ENCODE measurements at places on chromosomes 7 and 10. TPM values are rescaled to one million over a fixed set of nuclear protein-coding genes. Genes with fewer than 3 reads are reported as not detected.
A peak's percentile ranks its signal among the peaks of the same experiment; 100 is the strongest.

The MMP21 gene
- 0.08 TPM for total RNA-seq

The NKX2-3 gene
- 0.12 TPM for total RNA-seq

The OPN1SW gene
- not detected for total RNA-seq

The SEMA3A gene
- 0.56 TPM for total RNA-seq

The KLF14 gene
- not detected for total RNA-seq

The CRTAC1 gene
- 1.5 TPM for total RNA-seq

- ATAC-seq: no peak
These were observed 695.6 kb upstream of the IGFBP3 start for GRCh38 chr7:46616636-46617035.

DNA sequence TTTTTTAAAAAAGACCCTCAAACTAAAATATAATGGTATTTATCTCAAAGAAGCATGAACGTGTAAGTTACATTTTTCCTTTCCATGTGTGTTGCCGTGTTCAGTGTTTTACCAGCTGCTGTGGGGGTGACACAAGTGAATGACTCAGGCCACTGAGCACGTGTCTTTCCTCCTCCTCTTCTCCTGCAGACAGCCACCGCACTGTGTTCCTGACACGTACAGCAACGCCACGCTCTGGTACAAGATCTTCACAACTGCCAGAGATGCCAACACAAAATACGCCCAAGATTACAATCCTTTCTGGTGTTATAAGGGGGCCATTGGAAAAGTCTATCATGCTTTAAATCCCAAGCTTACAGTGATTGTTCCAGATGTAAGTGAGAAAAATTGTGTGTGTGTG lies 29.7 kb downstream of the TMEM248 start:
- ATAC-seq: no peak

GRCh38 chr7:48398191-48398590 lies 226.9 kb downstream of the ABCA13 start:
- no peak for ATAC-seq

GRCh38 chr7:58087536-58088190 lies 637.7 kb downstream of the ZNF716 start:
- no peak for ATAC-seq

GRCh38 chr10:133158437-133158755 lies 1.6 kb upstream of the KNDC1 start:
- no peak for ATAC-seq

DNA sequence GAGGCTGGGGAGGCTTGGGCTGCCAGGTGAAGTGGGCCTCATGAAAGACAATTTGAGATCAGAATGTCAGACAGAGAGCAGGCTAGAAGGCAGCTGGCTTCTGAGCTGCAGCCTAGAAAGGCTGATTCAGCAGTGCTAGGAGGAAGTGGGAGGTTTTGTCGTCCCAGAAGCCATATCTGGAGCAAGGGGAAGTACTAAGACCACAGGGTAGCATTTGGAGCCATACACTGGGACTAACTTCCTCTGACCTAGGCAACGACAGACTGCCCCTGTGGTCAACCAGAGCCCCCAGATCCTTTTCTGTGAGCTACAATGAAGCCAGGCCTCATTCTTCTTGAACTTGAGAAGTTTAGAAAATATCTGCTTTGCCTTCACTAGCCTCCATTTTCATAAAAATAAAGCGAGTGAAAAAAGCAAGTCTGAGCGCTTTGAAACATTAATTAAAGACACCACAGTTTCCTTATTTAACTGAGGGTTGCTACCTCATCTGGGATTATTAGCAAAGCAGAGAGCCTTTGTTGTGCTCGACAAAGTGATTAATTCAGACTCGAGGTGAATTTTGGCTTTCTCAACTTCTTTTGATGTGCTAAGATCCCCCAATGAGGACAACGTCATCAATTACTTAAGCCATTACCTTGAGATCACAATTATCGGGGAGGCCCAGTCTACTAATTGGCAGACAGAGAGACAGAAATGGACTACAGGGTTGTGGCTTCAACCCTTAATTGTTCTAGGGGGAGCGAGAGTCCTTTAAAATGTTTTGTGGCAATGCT lies 26.6 kb downstream of the TBXAS1 start:
- peak; percentile 35 for ATAC-seq

- no peak for ATAC-seq
These were observed 37.3 kb downstream of the PAX2 start for GRCh38 chr10:100782461-100783244.

DNA sequence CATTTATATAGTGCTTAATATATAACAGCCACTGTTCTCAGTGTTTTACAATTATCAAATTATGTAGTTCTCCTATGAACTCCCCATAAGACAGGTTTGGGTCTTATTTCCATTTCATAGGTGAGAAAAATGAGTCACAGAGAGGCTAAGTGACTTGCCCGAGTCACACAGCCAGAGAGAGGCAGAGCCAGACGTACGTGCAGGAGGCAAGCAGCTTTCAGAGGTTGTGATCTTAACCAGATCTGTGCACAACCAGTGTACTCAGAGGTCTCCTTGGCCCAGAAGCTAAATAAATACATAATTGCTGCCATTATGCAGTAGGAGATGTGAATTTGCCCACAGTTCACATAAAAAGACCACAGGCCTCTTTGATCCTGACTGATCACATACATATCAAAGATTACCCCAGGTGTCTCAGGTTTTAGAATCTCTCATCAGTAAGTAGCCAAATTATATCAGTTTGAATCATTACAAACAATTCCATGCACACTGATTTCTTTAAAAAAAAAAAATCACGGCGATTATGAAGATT lies 304.7 kb upstream of the AOAH start:
- ATAC-seq: no peak

GRCh38 chr10:30057894-30058556 lies 1.4 kb downstream of the JCAD start:
- no peak for ATAC-seq

DNA sequence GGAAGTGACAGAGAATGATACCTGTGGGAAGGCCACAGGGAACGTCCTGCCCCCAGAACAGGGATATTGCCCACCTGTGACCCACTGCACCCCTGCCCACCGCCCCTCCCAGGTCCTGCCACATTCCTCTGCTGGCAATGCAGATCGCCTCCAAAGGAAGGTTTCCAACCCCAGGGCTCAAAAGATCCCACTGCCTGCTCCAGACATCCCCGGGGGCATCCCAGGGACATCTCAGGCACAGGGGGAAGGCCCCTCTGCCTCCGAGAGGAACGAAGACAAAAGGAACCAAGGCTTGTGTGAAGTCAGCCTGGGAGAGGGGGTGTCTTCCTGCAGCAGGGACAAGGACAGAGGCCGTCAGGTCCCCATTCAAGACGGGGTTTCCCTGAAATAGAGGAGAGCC lies 28.5 kb downstream of the NUDT1 start:
- ATAC-seq: no peak

- no peak for ATAC-seq
These were observed 29.0 kb downstream of the CUL1 start for GRCh38 chr7:148727501-148728278.

DNA sequence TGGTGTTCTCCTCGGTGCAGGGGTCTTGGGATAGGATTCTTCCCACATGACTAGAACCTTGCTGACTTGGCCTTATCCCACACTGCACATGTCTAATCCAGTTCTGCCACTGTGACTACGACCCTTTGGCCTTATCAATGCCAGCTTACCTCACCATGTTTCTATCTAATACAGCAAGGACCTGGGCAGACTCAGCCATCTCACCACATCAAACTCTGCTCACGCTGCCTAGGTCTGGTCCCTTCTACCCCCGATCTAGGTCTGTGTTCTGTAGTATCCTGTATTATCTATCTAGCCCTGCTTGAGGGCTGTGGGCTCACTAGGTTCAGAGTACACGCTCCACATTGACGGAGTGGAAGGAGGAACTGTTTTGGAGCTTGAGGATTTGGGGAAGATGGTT lies 282.4 kb downstream of the HPSE2 start:
- ATAC-seq: no peak

DNA sequence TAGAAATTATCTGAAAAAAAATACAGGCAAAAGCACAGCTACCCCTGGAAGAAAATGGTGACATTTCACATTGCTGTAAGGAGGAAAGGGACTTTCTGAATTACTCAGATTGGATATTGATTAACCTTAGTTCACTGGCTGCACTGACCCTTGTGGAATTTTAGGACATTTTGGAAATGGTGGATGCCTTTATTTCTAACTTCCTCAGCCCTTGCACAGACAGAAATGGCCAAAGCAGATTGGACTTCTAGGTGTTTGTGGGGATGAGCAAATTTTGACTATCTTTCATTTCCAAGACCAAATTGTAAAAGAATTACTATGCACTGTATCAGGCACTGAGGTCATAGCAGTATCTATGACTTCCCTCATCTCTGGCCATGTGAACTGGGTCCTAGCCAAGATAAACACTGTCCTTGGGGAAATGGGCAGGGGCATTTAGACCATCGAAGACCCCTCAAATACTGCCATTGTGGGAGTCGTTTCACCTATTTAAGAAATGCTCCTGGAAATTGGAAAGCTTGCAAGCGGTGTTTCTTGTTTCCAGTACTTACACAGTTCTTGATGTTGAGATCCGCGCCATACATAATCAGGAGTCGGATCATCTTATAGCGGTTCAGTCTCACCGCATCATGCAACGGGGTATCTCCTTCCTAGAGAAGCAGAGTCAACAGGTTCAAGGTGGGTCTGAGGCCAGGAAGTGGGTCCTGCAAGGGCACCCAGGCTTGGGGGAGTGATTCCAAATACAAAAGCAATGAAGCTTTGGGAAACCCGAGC lies 5.7 kb downstream of the ANKRD1 start:
- ATAC-seq: no peak

DNA sequence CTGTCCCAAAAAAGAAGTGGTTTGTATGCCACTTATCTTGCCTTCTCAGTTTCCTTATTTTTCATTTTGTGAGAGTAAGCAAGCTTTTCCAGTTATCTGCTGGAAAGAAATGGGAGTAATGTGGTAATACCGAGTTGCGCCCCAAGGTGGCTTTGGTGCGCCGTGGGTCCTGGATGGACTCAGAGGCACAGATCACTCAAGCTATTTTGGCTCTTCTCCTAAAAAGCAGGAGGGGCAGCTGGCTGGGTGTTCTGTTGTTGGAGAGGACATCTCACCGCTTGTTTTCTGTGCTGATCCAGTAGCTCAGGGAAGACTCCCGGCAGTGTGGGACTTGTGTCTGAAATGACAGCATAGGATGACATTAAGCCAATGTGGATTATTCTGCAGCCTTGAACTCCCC lies 16.4 kb downstream of the PRKRIP1 start:
- peak; percentile 41 for ATAC-seq

DNA sequence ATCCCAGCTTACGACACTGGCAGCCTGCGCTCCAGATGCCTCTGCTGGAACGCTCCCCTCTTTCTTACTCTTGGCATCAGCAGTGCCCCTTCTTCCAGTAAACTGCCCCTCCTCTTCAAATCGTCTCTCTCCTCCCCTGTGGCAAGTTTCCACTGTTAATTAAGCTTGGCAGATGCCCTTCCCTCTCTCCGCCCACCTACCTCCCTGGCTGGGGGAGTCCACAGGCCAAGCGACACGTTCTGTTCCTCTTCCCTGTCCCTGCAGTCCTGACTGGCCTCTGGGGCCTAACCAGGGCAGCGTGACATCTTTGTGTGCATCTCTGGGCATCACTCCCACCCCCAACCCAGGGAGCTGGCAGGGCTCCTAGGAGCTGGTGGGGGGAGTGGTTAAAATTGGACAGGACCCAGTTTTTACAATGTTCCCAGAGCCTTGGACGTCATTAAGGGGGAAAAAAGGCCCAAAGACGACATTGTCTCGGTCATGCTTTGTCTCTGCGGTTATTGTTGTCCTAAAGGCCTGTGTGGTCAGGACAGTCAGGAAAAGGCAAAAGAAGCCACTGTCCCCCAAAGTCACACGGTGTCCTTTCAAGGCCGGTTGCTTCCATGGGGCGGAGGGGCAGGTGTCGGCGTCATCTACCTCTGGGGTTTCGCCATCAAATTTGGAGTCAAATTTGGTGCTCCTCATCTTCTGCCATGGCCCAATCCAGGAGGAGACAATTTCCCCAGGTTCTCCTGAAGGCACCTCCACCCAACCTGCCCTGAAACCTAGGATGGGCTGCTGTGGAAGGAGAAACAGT lies 54.2 kb downstream of the DLG5 start:
- ATAC-seq: no peak

DNA sequence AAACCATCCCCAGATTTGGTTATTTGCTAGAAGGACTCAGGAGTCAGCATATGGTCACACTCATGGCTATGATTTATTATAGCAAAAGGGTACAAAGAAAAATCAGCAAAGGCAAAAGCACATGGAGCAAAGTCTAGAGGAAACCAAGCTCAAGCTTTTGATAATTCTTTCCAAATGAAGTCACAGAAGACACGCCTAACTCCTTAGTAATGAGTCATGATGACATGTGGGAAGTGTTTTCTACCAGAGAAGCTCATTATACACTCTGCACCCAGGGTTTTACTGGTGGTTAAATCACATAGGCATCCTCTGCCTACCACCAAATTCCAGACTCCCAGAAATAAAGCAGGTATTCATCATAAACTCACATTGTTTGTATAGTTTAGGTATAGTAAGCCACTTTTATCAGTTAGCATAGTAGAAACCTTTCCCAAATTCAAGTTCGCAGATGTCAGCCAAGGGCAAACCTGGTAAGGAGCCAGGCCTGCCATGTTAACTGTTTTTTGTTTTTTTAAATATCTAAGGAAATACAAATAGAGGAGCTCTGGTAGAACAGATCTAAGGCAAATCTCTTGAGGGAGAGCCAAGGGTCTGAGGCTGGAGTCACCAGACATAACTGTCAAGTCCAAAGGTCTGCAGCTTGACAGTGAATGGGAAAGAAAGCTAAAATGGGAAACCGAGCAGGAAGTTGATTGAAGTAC lies 15.4 kb upstream of the HIBADH start:
- ATAC-seq: peak; percentile 96

DNA sequence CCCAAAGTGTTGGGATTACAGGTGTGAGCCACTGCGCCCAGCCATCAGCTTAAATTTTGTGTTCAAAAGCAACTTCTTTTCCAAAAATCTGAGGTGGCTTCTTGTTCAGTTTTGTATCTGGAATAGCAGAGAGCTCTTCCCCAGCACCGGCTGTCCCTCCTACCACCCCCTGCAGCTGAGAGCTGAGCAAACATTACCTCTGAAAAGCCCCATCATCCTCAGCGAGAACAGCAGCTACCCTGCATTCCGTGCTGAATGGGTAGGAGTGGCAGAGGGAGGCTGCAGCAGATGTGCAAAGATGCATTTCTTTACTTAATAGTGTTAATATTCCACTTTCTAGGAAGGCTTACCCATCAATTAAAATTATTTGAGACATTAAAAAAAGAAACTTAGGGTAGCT lies 31.8 kb downstream of the CCM2 start:
- no peak for ATAC-seq

GRCh38 chr10:133326745-133327650 lies 9.7 kb downstream of the CALY start:
- ATAC-seq: no peak

DNA sequence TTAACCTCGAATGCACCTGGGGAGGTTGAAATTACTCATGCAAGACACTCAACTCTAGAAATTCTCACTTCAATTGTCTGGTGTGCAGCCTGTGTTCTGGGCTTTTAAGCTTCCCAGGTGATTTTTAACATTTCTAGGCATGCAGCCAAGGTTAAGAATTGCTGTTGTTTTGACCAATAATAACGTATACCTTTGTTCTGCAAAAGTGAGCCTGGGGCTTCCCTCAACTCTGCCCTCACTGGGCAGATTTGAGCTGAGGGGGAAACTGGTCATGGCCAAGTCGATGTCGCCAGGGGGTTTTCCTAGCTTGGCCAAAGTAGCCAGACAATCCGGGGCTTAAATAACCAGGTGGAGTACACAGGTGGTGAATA lies 568 bp downstream of the PRSS2 start:
- ATAC-seq: no peak

All from esophagus mucosa (tissue), 1 donor.